ENCODE measurements at places on chromosomes 3 and 15.

DNA sequence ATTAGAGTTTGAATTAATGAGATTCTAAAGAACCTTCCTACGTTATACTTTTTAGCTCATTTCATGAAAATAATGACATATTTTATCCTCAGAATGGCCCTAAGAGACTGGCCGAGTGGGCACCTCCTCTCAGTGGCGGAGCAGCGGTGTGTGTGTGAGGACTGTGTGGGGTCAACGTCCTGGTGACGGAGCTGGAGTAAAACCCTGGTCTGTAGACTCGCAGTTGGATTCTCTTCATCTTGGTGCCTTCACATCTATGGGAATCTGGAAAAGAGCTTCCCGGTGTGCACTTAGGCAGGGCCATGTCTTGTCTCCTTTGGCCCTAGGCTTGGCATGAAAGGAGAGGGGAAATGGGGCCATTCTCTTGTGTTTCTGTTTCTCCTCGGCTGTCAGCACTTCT, 21.4 kb upstream of the PAQR5 start:
- DNase-seq, result no peak

DNA sequence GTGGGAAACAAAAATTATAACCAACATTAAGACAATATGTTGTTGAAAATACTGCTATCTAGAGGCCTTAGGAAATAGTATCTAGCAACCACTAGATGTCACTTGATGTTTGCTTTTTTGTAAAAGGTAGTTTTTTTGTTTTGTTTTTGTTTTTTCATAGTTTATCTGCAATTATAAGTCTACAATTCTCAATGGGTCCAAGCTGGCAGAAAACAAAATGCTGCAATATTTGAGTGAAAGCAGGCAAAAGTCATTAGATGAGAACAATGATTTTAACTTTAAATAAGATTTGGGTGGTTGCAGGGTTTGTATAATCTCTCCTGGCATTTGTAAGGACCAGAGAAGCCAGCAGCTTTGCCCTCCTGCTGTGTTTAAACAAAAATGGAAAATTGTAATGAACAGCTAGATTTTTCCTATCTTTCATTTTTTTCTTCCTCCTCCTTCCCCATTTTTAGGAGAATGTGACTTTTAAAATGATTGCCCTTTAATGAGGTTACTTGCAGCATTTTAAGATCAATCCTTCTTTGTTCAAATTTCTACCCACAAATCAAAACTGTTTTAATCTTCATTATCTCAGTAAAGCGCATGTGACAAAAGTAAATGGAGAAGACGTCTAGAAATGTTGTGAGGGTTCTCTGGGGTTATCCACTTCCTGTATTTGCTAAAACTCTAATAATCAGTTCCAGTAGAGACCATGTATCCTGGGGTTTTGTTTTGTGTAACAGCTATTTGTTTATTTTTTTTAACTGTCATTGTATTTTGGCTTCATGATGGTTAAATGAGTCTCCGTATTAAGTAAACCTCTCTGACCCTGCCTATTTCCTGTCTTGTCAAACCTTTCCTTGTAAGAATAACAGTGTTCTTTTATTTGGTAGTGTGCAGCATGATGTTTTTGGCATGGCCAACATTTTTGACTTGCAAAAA, 27.3 kb downstream of the DUT start:
- DNase-seq, result peak; percentile 17

DNA sequence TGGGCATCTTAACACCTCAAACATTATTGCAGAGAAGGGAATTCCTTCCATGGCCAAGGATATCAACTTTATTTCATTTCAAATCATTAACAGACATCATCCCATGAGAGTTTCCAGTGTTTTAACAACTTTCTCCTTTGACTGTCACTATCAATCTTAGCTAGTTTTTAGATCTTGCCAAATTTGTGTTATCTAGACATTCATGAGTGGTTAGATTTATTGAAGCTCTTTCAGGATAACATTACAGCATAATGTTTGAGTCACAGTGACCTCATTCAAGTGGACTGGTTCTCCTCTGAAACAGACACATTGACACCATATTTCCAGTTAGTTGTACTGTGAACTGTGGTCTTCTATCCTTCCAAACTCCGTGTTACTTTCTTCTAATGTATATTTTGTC, 8.6 kb upstream of the TNFAIP8L3 start:
- no peak for DNase-seq

DNA sequence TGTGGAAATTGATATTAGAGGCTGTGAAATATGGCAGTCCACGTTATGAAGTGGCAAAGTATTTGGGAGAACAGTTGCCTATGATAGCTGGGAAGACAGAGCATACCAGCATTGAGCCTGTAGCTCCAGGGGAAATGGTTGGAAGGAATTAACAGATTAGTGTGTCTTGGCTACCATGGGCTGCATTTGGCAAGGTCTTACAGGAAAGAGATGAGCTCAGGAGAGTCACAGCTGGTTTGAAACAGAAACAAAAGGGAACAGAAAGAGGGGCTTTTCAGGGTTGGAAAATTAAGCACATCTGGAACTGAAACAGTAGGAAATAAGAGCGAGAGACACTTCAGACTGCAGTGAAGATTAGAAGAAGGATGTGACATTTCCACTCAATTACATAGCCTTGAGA, 141.7 kb downstream of the FBLN2 start:
- DNase-seq, result no peak

DNA sequence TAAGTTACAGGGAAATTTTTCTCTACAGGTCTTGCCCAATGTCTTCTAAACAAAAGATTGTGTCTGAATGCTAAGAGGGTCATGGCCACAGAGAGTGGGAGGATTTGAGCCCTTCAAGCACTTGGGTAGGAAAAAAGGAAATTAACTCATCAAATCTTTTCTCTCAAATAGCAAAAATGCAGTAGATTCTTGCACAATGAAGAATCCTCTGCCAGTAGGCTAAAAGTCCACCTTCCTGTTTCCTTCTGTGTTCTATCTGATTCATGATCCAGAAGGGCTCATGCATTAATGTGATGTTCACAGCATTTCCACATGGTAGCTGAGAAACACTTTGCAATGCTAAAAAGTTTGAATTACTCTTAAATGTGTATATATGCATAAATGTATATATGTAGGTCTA, 177.1 kb downstream of the CD47 start:
- no peak for DNase-seq

GRCh38 chr15:45456212-45457106, 66.1 kb downstream of the SLC30A4 start:
- peak; percentile 64 for DNase-seq

- DNase-seq, result no peak
Measured at GRCh38 chr15:83063551-83063950, 3.5 kb downstream of the BTBD1 start.

DNA sequence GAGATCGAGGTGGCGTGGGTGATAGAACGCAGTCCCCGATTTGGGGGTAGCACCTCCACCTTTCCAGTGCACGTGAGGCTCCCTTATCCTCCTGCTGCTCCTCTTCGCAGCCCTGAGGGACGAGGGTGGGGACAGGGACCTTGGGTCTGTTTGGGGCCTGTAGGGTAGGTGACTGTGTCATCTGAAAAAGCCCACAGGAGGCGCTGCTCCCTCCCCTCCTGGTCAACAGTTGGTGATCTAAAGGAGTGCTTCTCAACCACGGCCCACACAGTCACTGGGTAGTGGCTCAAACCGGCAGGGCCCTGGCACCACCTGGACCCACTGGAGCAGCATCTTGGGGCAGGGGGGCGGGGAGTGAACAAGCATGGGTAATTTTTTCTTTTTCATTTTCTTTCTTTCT, 7.1 kb downstream of the LRRK1 start:
- no peak for DNase-seq

DNA sequence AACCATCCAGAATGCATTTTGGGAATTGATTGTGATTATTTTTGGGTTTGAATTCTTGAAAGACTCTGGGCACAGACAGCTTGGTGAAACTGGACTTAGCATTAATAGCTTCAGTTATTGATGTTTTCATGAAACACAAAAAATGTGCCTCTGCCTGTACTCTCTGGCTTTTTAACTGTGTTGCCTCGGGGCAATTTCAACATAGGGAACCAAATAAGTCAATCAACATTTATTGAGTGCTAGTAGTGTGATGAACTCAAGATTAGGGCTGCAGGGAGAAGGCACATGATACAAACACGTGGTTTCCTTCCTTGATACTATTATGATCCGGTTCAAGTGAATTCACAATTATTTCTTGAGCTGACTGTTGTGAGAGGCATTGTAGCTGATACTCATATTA, 50.8 kb downstream of the UNC13C start:
- no peak for DNase-seq

GRCh38 chr15:58875343-58875742, 58.1 kb downstream of the SLTM start:
- DNase-seq, result no peak

DNA sequence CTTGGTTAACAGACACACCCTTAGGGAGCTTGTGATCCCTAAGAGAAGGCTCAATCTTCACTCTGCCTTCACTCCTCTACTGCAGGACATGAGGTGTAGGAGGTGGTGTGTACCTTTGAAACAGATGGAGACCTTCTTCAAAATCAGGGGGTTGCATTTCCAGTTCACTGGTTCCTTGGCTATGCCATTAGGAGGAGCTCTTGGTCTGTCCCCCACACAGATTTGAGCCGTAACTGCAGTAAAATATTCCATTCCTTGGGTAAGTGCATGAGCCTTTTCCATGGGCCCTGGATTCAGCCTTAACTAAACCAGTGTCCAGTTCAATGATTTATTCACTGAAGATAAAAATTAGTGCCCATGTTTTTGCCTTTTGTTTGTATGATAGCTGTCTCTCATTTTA, 144.6 kb downstream of the MCTP2 start:
- DNase-seq, result no peak

DNA sequence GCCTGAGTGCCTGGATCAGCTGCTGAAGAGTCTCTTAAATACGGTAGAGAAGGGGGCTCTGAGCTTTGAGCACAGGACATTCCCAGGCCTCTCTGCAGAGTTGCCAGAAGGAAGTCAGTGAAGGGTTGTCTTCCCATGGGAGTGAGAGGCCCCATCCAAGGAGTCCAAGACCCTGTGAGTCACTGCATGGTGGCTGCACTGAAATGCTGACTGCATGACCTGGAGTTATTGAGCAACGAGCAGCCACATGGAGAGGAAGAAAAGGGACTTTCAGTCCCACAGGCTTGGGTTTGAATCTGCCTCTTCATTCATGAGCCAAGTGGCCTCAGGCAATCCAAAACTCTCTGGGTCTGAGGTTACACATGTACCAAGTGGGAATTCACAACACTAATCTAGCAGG, 69.6 kb upstream of the RASGRF1 start:
- no peak for DNase-seq

- DNase-seq, result no peak
Measured at GRCh38 chr3:12484983-12485327, 675 bp downstream of the TSEN2 start.

DNA sequence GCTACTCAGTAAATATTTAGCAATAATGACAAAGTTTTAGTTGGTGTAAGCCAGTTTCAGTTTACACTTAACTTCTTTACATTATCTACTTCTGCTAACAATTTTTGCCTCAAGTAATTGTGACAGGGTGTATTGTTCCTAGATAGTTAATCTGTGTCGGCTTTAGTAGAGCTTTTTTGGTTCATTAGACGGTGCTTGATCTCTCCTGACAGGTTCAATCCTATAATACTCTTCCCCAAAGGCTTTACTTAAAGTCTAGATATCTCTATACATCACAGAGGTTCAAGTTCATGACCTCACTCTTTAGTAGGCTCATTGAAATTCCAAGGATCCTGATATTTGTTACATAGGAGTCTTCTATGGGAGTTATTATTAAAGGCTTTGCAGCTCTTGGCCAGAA, 365.6 kb upstream of the DPPA4 start:
- no peak for DNase-seq

DNA sequence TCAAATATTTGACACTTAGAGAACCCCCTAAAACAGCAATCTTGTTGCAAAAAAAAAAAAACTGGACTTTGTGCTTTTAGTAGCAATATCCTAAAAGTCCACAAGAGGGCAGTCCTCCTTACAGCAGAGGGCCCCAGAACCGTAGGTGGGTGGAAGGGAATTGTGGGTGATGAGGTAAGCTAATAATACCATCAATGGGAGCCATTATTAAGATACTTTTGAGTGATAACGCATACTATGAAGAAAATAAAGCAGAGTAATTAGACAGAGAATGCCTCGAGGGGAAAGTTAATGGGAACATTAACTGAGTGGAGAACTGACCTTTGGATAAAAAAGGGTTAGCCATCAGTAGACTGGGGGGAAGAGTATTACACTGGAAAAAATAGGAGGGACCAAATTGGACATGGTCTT, 229.9 kb downstream of the THRB start:
- DNase-seq, result peak; percentile 52

- DNase-seq, result no peak
Measured at GRCh38 chr15:48515500-48515899, 130.0 kb downstream of the FBN1 start.

DNA sequence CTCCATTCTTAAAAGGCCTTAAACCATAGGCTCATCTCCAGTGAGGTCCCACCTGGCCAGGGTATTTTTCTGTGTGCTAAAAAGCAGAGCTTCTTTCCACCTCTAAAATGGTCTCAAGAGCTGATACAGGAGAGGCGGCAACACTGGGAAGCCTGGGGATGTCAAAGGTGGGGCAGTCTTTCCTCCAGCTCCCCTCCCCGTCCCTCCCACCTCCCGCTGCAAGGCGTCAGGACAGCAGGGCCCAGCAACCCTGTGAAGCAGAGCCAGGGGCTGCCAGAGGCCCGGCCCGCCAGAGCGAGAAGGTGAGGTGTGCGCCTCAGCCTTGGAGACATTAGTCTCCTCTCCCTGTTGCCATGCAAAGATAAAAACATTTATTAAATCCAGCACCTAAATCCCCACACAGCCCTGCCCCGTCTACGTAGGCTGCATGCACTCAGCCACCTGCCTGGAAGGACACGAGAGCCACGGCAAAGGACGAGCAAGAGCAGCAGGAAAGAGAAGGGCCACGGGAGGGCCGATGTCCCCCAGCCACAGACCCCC, 75.6 kb downstream of the FAM174B start:
- DNase-seq, result no peak

DNA sequence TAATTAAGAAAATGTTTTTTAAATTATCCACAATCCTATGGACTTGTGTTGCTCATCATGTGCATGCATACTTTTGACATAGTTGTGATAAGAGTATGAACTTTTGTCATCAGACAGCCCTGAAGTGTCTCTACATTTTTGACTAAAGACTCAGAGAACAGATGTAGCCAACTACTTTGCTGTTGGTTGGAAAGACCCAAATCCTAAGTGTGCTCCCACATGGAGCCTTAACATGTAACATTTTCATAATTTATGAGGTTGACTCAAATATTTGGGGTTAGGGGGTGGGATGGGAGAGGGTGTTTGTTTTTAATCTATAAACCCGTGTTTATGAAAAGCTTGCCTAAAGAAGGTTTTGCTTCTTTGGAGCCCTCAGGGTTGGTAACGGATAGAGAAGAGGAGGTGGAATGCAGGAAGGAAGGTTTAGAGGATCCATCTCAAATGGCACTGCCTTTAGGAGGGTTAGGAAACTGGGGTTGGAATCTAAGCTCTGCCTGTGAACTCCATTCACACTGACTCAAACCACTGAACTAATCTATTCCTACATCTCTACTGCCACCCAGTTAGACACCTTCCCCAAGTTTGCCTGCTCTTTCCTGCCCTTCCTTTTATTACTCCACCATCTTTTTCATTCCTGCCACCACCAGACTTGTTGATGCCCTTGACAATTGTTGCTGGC, 3.7 kb downstream of the BOC start:
- no peak for DNase-seq

All from GM13977 (cell line).